ENCODE measurements at places on chromosomes 7 and 10.

GRCh38 chr7:100964630-100965029 lies 4.7 kb upstream of the MUC12 start:
- DNase-seq: no peak

- DNase-seq: peak; percentile 89
Measured at GRCh38 chr10:72331575-72332422, 22.9 kb downstream of the DNAJB12 start.

GRCh38 chr7:45710271-45711160 lies 136.3 kb downstream of the ADCY1 start:
- DNase-seq: no peak

DNA sequence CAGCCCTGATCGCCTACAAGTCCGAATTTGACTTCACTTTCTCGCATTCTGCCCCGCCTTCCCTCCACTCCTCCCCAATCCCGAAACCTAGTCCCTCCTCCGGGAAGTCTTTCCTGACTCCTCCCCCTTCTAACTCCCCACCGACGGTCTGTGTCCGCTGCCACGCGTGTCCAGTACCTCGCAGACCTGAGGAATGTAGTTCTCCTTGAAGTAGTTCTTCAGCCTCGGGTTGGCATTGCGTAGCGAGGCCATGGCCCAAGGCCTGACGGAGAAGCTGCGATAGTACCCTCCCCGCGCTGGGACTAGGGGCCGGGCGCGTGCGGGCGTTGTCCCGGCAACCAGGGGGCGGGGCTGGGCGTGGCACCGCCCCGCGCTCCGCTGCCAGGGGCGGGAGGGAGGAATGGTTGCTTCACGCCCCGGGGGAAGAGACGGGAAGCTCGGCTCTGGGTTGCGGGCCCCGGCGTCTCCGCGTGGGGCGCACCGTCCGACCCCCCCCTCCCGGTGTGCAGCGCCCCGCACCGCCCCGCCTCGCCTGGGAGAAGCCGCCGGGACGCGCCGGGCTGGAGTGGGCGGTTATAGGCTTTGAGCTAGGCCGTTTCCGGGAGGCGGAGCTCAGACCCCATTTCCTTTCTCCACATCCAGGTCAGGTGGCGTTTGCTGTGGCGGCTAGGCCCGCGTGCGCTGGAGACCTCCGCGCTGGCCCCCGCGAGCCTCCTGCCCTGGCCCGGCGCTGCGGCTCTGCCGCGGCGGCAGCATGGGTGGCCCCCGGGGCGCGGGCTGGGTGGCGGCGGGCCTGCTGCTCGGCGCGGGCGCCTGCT lies at the start of the genes ARMC10 and FBXL13:
ARMC10 (plus strand) TSS at position 622 of the 818 bp plus-strand sequence; CDS start at position 755, 133 bp downstream.
FBXL13 (minus strand) TSS at position 278 of the 818 bp plus-strand sequence.
- peak; percentile 88 for DNase-seq

DNA sequence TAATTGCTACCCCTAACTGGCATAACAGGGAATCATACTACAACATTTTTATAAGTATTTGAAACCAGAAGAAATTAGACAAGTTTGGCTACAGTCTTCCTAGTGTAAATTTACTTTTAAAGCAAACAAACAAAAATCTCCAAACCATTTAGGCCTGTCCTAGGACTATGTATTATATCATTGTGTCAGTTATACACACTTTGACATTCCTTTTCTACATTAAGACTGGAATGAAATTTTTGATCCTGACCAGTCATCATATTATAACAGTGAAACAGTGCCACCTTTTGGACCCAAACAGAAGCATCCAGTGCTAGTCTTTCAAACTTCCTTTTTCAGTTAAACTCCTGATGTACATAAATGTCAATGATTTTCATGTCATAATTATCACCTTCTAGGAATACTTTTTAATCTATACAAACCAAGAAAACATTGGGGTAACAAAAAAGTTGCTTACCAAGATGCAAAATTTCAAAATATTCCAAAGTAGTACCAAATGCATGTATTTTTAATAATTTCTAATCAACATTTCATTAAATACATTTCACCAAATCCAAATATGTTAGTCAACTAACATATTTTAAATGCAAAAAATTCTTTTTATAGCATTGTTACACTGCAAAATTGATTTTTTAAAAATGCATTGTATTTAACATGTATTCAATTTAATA lies 75.7 kb downstream of the IMMP2L start:
- no peak for DNase-seq

DNA sequence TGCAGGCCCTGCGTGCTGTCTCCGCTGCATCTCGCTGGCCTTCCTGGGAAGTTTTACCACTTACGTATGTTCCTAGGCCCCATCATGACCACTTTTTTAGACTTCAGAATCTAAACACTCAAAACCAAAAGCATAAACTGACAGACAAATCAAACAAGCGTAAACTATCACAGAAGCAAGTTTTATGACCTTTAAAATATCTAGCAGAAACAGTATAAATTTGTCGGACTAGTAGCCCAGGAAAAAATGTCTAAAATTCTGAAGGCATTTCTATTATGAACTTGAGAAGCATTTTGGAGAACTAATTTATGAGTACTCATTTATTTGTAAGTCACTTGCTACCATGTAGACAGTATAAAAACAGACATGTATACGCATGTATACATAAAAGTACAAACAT lies 10.6 kb downstream of the LRRC27 start:
- DNase-seq: no peak

- no peak for DNase-seq
Measured at GRCh38 chr10:44385026-44385695, at the start of gene CXCL12. Gene CXCL12 (minus strand): TSS chr10:44385097. CDS start chr10:44385005, 92 bp downstream.

- no peak for DNase-seq
Measured at GRCh38 chr10:84310470-84310869, 17.9 kb upstream of the CCSER2 start.

GRCh38 chr7:23004247-23004520 lies 9.7 kb downstream of the HYCC1 start:
- DNase-seq: no peak

- DNase-seq: no peak
Measured at GRCh38 chr10:18254086-18254485, 113.9 kb downstream of the CACNB2 start.

GRCh38 chr7:1610678-1611302 lies 41.0 kb upstream of the PSMG3 start:
- DNase-seq: no peak

GRCh38 chr7:24701261-24702235 lies 55.7 kb downstream of the GSDME start:
- DNase-seq: no peak

GRCh38 chr10:42753126-42753506 lies 29.5 kb upstream of the BMS1 start:
- DNase-seq: peak; percentile 63

- DNase-seq: peak; percentile 59
Measured at GRCh38 chr10:102408728-102409603, 9.6 kb downstream of the PSD start.

GRCh38 chr7:28137463-28137862 lies 43.1 kb downstream of the JAZF1 start:
- DNase-seq: no peak

GRCh38 chr7:110790992-110791391 lies 299.9 kb upstream of the LRRN3 start:
- DNase-seq: no peak

DNA sequence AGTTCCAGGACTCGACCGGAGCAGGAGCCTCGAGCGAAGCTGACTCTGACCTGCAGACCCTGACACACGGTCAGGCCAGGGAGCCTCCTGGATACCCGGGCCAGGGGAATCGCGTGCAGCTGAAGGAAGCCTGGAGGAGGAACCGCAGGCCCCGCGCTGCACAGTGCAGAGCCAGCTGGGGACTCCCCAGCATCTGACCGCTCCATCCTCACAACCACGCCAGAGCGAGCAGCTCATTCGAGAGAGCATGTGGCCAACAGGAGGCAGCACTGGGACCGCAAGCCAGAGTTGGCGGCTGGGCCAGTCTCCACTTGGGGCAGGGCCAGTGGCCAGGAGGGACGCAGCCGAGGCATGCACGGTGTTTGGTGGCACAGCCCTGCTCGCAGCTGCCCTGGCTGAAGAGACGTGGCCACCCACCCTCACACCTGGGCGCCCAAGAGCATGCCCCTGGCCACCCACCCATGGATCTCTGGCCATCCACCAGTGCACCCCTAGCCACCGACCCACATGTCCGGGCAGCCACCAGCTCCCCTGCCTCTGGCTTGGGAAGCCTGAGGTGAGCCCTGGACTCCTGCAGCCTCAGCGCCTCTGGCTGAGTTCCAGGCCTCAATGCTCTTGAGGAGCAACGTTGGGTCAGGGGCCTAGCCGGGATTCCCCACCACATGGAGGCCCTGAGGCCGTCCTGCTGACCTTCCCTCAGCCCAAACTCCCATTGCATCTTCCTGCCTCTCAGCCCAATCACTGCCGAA lies 213.9 kb downstream of the ELFN1 start:
- no peak for DNase-seq

DNA sequence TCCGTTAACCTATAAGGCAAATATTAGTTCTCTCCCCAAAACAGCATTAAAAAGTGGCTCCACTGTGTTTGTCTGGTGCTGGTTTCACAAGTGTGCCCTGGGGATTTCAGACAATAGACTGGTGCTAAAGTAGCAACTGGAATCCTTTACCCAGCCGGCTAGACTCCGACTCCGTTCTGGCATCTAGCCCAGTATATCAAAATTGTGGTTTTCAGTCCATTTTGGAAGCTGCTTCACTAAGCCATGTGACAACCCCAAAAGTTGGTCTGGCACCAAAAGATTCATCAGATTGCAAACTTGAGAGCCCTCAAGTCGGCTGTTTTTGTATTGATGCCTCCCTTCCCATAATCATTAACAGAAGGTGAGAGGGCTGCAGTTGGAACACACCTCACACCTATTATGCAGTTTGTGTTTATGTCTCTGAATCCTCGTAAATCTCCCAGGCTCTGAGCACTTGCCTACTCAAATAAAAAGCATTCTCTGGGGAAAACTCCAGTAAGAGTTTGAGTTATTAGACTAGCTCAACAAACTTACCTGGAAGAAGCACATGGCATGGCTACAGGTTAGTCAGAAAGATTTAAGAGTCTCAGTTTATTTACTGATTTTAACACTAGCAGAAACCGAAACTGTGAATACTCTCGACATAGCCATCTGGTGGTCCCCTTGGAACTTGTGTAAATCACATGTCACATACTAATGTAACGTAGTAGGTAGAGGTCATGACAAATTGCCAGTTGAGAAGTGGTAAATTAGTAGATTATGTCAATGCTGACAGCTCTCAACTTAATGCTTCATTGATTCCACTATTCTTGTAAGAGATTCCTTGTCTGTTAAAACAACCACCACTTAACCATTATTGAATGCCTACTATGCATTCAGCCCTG lies 14.8 kb upstream of the WNT16 start:
- no peak for DNase-seq

GRCh38 chr10:70174058-70174741 lies 3.9 kb upstream of the SAR1A start:
- DNase-seq: no peak

GRCh38 chr10:68870545-68871104 lies 30.5 kb upstream of the DDX50 start:
- no peak for DNase-seq

GRCh38 chr7:44899443-44899842 lies 14.1 kb upstream of the PURB start:
- no peak for DNase-seq

DNA sequence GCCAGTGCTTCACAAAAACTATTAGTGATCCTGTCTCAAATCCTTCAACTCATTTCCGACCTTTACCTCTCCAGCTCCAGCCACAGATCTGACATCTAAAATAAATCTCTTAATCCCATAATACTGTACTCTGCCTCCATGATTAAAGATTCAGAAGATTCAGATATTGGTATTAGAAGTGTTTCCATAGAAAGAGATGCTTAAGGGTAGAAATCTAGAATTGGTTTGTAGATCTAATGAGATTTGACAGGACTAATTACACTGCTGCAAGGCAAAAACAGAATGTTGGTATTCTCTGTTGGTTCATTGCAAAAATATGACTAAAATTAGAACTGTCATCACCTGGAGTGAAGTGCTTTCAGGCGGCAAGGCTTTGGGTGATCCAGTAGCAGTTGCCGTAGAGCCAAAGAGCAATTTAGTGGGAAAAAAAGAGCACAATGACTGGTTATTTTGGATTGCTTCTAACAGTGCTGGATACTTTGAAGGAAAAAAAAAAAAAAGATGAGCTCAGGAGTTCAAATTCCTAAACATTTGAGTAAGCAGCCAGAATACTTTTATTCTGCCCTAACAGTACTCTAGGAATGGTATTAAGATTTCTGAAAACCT lies 940.1 kb upstream of the SORCS1 start:
- no peak for DNase-seq

DNA sequence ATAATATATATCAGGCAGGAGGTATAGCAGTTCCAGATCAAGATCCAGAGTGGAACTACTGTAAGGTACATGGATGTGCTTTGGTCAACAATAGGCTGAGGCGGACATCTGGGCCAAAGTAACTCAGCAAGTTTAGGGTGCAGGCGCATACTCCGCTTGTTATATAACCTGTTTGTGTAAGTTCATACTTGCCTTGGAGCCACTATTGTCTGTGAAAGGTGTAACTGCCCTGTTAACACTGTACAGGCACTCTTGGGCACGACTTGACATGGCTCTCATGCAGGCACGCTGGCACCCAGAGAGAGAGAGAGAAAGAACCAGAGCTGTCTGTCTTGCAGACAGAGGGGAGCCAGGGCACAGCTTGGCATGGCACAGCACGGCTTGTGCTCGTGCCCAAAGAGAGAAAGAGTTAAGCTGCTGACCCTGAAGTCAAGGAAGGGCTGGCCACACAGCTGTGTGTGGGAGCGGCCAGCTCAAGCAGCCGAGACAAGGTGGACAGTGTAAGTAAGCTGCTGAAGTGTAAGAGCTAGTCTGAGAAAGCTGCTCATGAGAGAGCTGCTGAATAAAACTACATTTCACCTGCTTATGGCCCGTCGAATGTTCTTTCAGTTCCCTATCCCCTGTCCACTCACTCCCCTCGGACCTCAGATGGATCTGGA lies 47.8 kb upstream of the KAT6B start:
- DNase-seq: no peak

DNA sequence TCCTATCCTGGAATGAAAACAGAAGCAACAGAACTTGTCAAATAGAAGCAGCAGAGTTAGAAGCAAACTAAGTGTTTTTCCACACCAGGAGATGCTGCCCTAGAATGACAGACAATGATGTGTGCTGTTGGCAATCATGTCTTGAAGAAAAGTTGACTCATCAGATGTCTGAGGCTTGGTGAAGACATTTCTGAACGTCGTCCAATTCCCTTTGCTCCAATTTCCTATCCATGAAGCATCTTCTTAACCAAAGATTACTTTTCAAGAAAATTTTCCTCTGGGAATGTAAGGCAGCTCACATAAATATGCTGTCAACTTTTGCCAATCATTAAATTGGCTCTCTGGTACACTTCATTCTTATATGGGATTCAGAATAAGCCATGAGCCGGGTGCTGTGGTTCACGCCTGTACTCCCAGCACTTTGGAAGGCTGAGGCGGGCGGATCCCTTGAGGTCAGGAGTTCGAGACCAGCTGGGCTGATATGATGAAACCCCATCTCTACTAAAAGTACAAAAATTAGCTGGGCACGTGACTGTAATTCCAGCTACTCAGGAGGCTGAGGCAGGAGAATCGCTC lies 34.6 kb downstream of the MALSU1 start:
- no peak for DNase-seq

- no peak for DNase-seq
Measured at GRCh38 chr7:159095979-159096411, 48.7 kb downstream of the VIPR2 start.

All from T-helper 17 cell (primary cell).